Mesothelial cell of epicardium (in vitro differentiated cells): ENCODE measurements at places on chromosomes 1 and 21.
A peak's percentile ranks its signal among the peaks of the same experiment; 100 is the strongest.

DNA sequence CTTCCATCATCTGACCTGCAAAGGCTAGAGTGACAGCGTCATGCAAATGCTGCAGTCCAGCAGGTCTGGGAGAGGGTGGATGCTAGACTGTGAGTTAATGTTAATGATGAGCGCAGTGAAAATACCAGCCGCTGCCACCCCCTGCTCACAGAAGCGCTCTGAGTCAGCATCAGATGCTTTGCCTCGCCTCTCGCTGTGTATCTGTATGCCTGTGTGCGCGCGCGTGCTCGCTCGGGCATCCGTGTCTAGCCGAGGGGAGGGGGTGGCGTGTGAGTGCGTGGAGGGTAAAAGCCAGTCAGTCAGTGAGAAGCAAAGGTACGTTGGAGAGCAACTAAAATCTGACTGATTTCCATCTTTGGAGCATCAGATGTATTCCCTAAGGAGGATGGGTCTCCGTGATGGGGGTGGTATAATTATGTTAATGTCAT, 858.7 kb downstream of the USP25 start:
- H3K36me3 ChIP-seq, result peaks cover 5% of the 10 kb centered on the region
- H3K27me3 ChIP-seq, result no peaks in the 10 kb centered on the region
- DNase-seq, result no peak
- H3K4me3 ChIP-seq, result no peak overlapping the region
- no peak overlapping the region for H3K27ac ChIP-seq

DNA sequence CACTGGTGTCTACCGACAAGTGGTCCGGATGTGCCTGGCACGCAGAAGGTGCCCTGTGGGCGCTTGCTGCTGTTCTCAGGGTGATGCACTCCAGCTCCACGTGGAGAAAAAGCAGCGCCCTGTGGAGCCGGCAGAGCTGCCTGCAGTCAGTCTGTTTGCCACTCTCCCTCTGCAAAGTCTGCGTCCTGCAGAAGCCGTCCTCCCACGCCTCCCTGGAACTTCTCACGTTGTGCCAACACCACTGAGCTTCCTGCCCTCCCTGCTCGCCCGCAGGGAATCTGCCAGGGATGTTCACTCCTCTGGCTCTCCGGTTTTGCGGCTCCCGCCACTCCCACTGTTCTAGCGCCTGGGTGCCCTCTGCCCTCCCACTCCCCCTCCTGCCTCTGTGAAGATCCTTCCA, 19.8 kb upstream of the UBXN10 start:
- H3K4me3 ChIP-seq, result no peak overlapping the region
- DNase-seq, result no peak
- peaks cover 10% of the 10 kb centered on the region for H3K4me1 ChIP-seq
- H3K27ac ChIP-seq, result no peak overlapping the region

GRCh38 chr1:43423672-43424550, 29.8 kb downstream of the HYI start:
- H3K4me1 ChIP-seq, result no peaks in the 10 kb centered on the region
- no peak overlapping the region for H3K27ac ChIP-seq
- H3K27me3 ChIP-seq, result no peaks in the 10 kb centered on the region
- H3K36me3 ChIP-seq, result peaks cover 34% of the 10 kb centered on the region

DNA sequence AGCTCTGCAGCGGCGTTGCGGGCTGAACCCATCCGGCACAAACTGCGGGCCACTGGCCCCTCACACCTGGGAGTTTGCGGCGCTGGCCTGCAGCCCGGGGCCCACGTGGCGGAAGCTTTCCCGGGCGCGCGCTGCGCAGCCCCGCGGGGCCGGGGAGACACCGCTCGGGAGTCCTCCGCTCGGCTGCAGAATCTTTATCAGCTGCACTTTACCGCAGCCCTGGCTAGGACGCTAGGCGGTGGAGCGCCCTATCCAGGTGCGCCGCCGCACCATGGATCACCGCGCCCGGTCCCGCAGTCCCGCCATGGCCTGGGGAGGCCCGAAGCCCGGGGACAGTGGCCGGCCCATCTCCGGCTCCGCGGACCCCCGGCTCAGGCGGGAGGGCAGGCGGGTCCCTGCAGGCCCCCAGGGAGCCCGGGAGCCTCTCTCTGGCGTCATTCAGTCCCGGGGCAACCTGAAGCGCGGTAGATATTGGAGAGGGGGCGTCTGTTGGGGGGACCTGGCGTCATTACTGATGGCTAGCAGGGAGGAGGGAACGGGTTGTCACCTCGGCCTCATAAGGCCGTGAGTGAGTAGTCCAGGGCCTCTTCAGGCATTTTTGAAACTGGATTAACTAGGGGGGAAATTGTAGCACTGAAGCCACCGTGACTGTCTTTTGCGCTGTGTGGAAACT, 5.7 kb upstream of the OLIG2 start:
- H3K4me1 ChIP-seq, result peaks cover 7% of the 10 kb centered on the region
- peaks cover 94% of the 10 kb centered on the region for H3K27me3 ChIP-seq
- DNase-seq, result no peak
- H3K4me3 ChIP-seq, result peak overlapping the region; percentile 63

GRCh38 chr1:160836561-160836960, 26.1 kb downstream of the CD244 start:
- H3K4me3 ChIP-seq, result no peak overlapping the region
- no peaks in the 10 kb centered on the region for H3K27me3 ChIP-seq
- H3K4me1 ChIP-seq, result peaks cover 2% of the 10 kb centered on the region
- DNase-seq, result no peak
- no peak overlapping the region for H3K27ac ChIP-seq

DNA sequence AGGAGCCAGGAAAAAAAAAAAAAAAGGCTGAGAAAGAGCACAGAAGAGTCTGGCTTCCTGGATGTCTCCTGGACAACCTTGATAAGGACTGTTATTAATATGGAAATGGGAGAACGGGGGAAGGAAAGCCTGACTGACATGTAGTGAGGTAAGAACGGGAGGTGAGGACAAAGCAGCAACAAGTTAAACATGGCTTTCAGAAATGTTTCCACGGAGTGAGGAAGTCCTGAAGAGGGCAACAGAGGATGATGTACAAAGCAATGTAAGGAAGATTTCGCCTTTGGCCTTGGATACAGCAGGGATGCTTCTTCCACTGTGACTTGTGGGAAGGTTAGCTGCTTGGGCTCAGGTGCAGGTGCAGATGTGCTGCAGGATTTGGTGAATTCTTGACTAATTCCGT, 11.9 kb upstream of the NIBAN1 start:
- H3K4me1 ChIP-seq, result peaks cover 16% of the 10 kb centered on the region
- no peak for DNase-seq
- no peaks in the 10 kb centered on the region for H3K27me3 ChIP-seq
- H3K4me3 ChIP-seq, result no peak overlapping the region
- no peak overlapping the region for H3K27ac ChIP-seq

DNA sequence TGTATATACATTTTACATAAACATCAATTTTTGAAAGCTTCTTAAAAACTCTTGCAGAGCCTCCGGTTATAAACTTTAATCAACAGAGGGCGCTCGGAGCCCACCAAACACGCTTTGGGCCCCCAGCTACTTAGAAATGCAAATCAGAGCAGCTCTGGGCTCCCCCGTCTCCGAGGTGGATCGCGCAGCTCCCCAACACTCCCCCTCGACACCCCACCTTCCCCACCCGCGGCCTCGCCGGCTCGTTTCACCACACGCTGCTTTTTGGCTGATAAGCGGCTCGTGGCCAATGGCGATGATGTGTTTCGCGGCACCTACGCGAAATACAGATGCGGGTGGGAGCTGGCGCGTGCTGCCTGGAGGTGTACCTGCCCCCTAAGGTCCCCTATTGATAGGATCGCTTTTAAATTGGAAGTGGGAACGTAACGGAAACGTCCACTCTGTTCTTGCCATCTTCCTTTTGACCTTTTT, 1.7 kb upstream of the KIF26B start:
- peak overlapping the region; percentile 81 for H3K4me3 ChIP-seq
- peaks cover 24% of the 10 kb centered on the region for H3K4me1 ChIP-seq
- H3K27ac ChIP-seq, result peak overlapping the region; percentile 72
- no peak for DNase-seq
- peaks cover 19% of the 10 kb centered on the region for H3K27me3 ChIP-seq
- no peaks in the 10 kb centered on the region for H3K36me3 ChIP-seq

DNA sequence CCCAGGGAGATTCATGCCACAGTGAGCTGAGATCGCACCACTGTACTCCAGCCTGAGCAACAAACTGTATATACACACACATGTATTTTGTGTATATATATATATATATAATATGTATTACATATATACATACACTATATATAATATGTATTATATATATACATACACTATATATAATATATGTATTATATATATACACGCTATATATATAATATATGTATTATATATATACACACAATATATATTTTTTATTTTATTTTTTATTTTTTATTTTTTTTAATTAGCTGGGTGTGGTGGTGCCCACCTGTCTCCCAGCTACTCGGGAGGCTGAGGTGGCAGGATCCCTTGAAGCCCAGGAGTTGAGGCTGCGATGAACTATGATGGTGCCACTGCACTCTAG, 9.3 kb downstream of the TP73 start:
- DNase-seq, result no peak
- H3K27ac ChIP-seq, result no peak overlapping the region
- peaks cover 69% of the 10 kb centered on the region for H3K27me3 ChIP-seq
- no peaks in the 10 kb centered on the region for H3K36me3 ChIP-seq
- H3K4me1 ChIP-seq, result peaks cover 6% of the 10 kb centered on the region
- no peak overlapping the region for H3K4me3 ChIP-seq

GRCh38 chr1:26164036-26164860, 4.5 kb downstream of the C1orf232 start:
- peaks cover 6% of the 10 kb centered on the region for H3K27me3 ChIP-seq
- peak; percentile 77 for DNase-seq
- no peaks in the 10 kb centered on the region for H3K36me3 ChIP-seq
- H3K4me3 ChIP-seq, result peak overlapping the region; percentile 66
- H3K27ac ChIP-seq, result peak overlapping the region; percentile 47

- H3K27me3 ChIP-seq, result peaks cover 75% of the 10 kb centered on the region
- no peak overlapping the region for H3K4me3 ChIP-seq
- no peaks in the 10 kb centered on the region for H3K36me3 ChIP-seq
- DNase-seq, result no peak
Measured at GRCh38 chr1:14128096-14128495, 428.1 kb downstream of the PRDM2 start.
